ENCODE measurements at places on chromosomes 12 and 14.

- no peak for DNase-seq
These were observed 335.2 kb downstream of the BMP4 start for GRCh38 chr14:53621433-53621832.

- no peak for DNase-seq
These were observed 293.2 kb downstream of the DUSP6 start for GRCh38 chr12:89059056-89059455.

- DNase-seq = peak; percentile 65
These were observed 13.9 kb downstream of the PELI2 start for GRCh38 chr14:56131865-56132833.

DNA sequence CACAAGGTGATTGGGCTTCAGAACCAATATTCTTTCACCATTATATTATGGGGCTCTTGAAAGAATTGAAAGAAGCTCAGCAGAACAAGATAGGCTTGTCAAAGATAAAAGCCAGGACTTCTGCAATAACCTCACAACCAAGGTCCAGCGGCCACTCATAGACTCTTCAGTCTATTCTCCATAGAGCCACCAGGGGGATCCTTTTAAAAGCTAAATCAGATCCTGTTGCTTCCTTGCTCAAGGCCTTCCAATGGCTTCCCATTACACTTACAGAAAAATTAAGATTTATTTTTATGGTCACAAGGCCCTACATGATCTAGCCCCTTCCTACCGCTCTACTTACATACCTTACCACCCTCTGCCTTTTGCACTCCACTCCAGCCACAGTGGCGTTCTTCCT is 169.6 kb downstream of the C12orf42 start:
- no peak for DNase-seq

DNA sequence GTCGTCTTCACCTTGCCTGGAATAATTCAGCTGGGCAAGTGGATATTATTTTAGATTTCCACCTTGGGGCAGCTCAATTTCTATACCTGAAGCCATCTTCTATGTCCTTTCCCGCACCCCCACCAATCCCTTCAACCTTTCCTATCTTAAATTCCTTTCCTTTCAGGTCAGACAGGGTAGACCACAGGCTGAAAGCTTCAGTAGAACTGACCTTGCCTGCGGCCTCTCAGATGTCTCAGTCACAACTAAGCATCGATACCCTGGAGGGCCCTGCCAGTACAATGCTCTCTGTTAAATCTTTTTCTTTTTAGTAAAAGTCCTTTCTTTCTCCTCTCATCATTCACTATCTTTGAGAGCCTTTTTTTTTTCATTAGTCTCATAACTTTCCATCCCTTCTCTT is 38.9 kb downstream of the SLC2A14 start:
- DNase-seq = no peak

- DNase-seq = peak; percentile 83
These were observed 8.1 kb upstream of the PPP1R1A start for GRCh38 chr12:54596526-54596946.

DNA sequence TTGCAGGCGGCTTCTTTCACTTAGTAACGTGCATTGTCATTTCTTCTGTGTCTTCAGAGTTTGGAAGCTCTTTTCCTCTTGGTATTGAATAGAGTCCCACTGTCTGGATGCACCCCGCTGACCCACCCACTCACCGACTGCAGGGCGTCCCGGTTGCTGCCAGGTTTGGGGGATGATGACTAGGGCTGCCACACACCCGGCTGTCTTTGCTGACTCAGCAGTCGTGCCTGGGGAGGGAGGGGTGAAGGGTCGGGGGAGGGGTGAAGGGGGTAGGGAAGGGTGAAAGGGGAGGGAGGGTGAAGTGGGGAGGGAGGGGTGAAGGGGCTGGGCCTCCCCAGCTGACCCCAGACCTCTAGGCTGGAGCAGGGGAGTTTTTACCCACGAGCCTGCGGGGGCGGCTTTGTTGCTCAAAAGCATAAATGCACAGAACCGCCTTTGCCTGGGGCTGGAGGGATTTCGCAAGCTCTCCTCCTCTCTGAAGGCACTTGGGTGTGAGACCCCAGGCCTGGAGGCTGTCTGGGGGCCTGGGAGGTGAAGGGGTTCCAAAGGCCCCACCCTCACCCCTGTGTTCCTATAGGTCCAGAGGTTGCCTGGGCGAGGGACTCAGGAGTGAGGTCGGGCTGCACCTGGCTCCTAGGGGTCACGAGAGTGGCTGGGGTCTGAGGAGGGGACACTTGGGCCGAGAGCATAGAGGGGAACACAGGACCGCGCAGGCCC is 31.3 kb upstream of the ULK1 start:
- no peak for DNase-seq

DNA sequence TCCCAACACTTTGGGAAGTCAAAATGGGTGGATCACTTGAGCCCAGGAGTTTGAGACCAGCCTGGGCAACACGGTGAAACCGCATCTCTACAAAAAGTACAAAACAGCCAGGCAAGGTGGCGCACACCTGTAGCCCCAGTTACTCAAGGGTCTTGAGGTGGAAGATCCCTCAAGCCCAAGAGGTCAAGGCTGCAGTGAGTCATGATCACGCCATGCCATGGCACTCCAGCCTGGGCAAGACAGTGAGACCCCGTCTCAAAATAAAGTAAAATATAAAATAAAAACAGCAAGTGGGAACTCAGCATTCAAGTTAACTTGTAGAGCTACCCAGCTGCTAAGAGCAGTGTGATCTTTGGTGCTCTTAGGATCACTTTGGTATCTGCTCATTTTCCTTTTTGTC is 12.7 kb downstream of the RFC5 start:
- no peak for DNase-seq

GRCh38 chr12:81257947-81258551 is 180.2 kb downstream of the ACSS3 start:
- DNase-seq = peak; percentile 62

- DNase-seq = no peak
These were observed 68.3 kb downstream of the LLPH start for GRCh38 chr12:66062290-66062625.

- DNase-seq = no peak
These were observed 88.3 kb upstream of the PLEKHG7 start for GRCh38 chr12:92614502-92614901.

GRCh38 chr12:541676-542324 is 82.1 kb downstream of the B4GALNT3 start:
- DNase-seq = no peak

GRCh38 chr12:80815351-80815750 is 98.6 kb downstream of the MYF5 start:
- DNase-seq = no peak

DNA sequence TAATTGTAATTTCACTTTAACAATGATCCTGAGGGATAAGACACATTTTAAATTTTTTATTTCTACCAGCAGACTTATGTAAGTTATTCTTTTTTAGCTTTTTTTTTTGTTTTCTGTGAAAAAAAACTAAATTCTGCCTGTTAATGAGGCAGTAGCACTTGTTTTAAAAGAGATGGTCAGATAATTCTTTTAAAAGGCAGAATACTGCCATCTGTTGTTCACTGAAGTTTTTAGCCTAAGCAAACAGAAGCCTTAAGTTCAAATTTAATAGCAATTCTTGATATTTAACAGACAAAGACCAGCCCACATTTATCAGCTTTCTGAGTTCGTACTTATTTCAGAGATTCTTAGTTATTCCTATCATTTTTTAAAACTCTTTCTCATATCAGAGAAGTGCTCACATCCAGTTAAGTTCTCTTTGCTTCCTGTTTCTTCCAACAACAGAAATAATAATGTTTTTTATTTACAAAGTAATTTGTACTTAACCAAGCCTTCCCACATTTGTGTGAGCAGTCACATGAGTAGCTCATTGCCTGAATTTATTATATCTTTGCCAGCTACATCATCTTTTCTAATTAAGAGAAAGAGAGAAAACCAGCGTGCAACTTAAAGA is 93.4 kb upstream of the SLCO1C1 start:
- peak; percentile 72 for DNase-seq

DNA sequence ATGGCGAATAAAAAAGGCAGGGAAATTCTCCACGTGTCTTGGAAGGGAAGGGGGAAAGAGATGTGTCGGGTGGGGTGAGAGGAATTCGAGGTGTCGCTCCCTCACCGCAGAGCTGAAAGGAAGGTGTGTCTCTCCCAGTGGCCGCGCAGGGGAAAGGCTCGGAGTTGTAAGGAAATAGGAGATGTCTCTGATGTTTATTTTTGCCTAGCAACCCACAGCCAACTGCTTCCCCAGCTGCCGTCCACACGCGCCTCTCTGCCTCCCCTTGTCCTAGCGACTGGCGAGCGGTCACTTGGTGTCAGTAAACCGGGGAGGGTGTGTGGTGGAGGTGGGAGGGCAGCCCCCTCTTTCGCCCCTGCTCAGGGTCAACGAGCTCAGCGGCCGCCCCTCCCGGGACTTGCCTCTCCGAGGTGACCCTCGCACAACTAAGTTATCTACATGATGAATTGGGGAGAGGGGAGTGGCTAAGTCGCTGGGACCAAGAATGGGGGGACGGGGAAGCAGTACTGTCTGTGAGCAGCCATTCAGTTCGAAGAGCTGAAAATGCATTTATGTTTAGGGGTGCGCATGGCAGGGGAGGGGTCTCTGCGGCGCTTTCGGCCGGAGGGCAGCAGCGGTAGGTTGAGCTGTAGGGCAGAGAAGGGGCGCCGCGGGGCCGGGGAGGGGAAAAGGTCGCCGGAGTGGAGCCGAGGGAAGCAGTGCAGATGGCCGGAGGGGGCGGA is 585 bp upstream of the DYRK2 start:
- DNase-seq = peak; percentile 76

DNA sequence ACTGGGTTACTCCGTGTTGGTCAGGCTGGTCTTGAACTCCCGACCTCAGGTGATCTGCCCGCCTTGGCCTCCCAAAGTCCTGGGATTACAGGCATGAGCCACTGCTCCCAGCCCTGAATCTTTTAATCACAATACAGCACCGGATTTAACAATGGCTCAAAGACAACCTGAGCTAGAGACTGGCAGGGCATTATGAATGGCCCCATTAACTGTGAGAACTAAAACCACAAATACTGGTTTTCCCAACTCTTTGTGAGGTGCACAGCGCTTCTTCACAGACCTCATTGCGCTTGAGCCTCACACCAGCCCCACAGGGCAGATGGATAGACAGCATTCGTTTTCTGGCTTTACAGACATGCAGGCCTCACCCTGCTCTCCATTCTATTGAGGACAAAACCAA is 107.0 kb upstream of the FKBP4 start:
- no peak for DNase-seq

DNA sequence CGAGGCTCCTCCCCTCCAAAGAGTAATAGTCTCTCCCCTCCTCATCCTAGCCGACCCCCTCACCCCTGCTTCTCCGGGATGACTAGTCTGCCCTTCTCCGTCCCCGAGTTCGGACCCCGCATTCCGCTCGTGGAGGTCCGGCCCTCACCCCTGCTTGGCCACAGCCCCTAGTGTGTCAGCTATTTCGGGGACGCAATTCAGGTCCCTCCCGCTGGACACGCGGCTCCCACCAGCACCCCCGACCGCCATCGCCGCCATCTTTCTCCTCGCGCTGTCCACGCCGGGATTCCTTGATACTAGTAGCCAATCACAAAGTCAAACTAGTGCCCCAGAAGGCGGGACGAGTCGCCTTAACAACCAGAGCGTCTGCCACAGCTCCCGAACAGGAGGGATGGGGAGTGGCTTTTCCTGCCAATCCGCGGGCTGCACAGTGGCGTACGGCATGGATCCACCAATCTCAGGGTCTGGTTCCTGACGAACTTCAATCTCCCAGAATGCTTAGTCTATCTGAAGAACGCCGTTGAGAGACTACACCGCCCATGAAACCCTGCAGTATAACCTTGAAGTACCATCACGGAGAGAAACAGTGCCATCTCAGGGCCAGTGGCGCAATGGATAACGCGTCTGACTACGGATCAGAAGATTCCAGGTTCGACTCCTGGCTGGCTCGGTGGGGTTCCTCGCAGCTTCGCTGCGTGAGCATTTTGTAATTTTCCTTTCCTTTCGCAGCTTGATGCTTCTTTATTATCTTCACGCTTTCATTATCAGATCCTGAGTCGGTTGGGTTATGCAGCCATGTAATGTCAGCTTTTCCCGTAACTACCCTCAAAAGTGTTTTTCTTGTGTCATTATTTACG is at the start of gene PRMT5:
Gene PRMT5 (minus strand): TSS at position 273 of the 857 bp plus-strand sequence. CDS start 15 bp downstream, at position 258.
- peak; percentile 100 for DNase-seq

DNA sequence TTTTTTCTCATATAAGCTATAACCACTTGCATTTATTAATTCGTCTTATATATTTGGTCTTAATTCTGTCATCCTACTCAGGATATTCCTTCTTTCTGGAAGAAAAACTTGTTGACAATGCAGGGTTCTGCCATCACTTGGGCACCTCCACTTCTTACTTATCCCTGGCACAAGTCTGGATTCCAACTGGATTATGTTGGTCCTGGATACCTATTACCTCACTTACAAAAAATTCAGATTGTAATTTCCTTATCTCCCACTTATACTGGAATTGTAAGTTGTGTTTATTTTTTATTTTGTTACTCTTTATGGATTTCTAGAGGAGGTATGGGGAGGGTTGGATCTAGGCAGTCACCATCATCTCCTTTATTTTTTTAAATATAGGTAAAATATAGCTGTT is 36.7 kb downstream of the LRRIQ1 start:
- no peak for DNase-seq

DNA sequence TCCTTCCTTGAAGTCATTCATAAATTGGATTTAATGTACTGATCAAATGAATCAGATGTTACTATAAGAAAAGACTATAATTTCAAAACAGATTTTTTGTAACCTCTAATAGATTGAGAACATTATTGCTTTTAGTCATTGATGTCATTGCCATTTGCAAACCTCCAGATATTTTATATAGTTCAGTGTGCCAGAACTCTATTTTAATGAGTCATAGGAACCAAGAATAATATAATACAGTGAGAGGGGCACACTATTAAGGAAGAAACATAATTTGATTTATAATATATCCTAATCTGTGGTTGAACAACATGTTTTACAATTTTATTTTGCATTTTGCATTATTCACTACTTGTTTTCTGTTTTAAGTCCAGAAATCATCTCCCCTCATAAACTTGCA is 78.0 kb downstream of the LRRC9 start:
- no peak for DNase-seq
